ENCODE measurements at places on chromosomes 7 and 10.

- peak; percentile 56 for DNase-seq
Measured at GRCh38 chr7:44633254-44634186, 27.1 kb downstream of the OGDH start.

DNA sequence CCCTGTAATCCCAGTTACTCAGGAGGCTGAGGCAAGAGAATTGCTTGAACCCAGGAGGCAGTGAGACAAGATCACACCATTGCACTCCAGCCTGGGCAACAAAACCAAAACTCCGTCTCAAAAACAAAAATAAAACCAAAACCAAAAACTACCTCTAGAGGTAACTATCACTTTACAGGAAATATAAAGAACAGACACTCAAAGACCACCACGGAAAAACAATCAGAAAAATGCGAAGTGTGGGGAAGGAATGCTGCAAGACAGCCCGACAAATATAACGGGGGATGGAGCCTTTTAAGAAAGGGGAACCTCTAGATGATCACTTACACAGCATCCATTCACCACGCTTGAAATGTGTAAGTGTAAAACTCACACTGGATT lies 4.3 kb downstream of the HNRNPF start:
- DNase-seq: no peak

DNA sequence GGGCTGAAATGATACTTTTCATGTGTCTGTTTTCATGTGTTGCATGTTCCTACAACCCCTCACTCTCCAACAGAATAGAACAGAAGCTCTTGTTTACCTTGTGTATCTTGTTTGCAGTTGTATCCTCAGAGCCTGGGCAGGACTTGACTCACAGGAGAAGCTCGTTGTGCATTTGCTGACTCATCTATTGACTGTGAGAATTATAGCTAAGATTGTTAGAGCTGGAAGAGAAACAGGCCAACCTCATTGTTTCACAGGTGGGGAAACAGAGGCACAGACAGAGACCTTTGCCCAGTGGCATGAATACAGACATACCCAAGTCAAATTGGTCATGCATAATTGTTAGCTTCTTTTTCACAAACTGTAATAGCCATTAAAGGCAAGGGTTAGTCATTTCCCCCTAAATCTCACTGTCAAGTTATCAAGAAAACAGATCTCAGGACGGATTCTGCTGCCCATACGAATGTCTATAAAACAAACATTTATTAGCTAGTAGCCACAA lies 4.6 kb upstream of the TSPAN15 start:
- no peak for DNase-seq

- DNase-seq: no peak
Measured at GRCh38 chr10:7027913-7028808, 382.7 kb downstream of the SFMBT2 start.

GRCh38 chr10:43706166-43706565 lies 57.5 kb upstream of the ZNF32 start:
- DNase-seq: no peak

DNA sequence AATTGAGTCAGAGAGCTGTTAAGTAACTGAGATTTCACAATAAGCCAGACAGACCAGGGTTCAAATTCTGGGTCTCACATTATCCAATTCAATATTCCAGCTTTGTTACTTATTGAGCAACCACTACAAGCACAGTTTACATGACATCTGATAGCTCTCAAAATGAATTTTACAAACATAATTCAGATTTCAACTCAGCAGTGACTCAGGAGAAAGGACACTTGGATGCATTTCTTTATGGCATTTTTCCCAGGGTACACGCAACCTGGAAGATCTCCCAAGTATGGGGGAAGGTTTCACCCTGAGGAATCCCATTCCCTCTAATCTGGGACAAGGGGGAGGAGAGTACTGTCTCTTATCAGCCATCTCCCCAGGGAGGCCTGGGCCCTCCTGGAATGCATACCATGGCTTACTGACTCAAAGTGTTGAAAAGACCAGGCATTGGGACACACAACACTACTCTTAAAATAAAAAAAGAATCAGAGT lies 102.4 kb downstream of the CFTR start:
- DNase-seq: no peak

GRCh38 chr10:115818012-115818411 lies 455.0 kb downstream of the GFRA1 start:
- DNase-seq: no peak

DNA sequence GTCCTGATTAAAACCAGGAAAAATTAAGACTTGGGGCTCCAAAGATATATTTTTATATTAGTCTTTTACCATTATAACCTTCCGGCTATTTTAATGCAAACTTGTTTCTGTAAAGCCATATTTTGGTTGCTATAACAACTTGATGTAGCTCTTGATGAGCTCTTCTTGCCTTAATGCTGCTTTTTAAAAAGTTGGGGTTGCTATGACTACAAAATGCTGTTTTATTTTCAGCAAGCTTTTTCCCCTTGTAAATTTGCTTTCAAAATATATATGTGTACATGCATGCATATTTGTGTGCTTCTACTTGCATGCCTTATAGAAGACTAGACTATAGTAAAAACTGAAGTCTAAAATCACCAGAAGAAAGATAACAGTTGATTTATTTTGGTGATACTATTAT lies 99.7 kb downstream of the CSTF2T start:
- no peak for DNase-seq

- no peak for DNase-seq
Measured at GRCh38 chr10:118216571-118217170, 125.5 kb downstream of the FAM204A start.

DNA sequence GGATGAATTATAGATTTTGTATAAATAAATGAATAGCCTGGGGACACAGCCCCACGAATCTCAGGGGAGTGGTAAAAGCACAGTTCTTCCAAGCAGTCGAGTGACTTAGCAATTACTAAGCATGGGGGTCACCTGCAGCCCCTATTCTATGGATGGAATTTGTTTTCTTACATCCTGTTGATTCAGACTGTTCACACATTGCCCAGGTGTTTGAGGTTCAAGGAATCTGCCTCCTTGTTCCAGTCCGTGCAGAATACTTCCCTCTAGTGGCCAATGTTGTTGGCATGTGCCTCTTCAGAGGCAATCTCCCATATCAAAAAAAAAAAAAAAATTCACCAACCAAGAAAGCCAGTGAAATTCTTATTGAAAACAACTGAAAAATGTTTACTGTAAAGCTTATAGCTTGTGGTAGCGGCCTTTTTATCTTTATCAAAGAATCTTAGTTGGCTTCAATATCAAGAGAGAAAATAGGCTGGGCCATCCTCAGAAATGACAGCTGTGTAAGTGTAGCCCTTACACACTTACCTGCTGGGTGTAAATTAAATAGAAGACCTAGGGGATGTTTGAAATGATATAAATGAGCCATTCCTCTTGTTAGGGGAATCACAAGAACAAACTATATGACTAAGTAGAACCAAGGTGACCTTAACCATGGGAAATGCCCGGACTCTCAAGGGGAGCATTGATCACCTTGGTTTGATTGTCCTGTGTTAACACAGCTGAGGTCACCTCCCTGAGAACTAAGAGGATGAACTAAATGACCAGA lies 7.8 kb downstream of the LIPM start:
- DNase-seq: peak; percentile 8

- peak; percentile 51 for DNase-seq
Measured at GRCh38 chr10:48658243-48658974, 26.3 kb upstream of the WDFY4 start.

- no peak for DNase-seq
Measured at GRCh38 chr10:60816628-60817397, 38.5 kb downstream of the CDK1 start.

- no peak for DNase-seq
Measured at GRCh38 chr10:70662362-70663220, 9.7 kb upstream of the ADAMTS14 start.

- DNase-seq: no peak
Measured at GRCh38 chr10:59175538-59176240, 754 bp upstream of the PHYHIPL start.

- peak; percentile 72 for DNase-seq
Measured at GRCh38 chr10:30392564-30392990, 41.4 kb upstream of the MAP3K8 start.

- no peak for DNase-seq
Measured at GRCh38 chr10:96740579-96741281, 20.4 kb upstream of the PIK3AP1 start.

- DNase-seq: no peak
Measured at GRCh38 chr10:104850023-104850422, 208.9 kb downstream of the SORCS3 start.

- no peak for DNase-seq
Measured at GRCh38 chr10:131424836-131425491, 113.4 kb upstream of the TCERG1L start.

- no peak for DNase-seq
Measured at GRCh38 chr10:95500649-95501048, 60.5 kb downstream of the SORBS1 start.

DNA sequence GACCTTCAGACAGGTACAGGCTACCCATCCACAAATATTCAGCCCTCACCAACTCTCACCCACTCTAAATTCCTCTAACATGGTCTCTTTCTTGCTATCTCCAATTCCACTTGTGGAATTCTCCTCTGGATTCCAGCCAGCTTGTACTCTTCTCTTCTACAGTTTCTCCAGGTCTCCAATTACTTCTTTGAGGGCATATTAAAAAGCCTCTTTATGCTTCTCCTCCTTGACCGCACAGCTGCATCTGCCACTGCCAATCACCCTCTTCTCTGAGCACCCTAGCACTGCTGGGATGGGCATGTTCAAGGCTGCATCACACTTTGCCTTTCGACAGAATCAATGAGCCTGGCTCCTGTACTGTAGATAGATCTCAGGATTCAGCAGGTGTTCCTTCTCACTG lies 101.5 kb upstream of the ANKRD1 start:
- no peak for DNase-seq

DNA sequence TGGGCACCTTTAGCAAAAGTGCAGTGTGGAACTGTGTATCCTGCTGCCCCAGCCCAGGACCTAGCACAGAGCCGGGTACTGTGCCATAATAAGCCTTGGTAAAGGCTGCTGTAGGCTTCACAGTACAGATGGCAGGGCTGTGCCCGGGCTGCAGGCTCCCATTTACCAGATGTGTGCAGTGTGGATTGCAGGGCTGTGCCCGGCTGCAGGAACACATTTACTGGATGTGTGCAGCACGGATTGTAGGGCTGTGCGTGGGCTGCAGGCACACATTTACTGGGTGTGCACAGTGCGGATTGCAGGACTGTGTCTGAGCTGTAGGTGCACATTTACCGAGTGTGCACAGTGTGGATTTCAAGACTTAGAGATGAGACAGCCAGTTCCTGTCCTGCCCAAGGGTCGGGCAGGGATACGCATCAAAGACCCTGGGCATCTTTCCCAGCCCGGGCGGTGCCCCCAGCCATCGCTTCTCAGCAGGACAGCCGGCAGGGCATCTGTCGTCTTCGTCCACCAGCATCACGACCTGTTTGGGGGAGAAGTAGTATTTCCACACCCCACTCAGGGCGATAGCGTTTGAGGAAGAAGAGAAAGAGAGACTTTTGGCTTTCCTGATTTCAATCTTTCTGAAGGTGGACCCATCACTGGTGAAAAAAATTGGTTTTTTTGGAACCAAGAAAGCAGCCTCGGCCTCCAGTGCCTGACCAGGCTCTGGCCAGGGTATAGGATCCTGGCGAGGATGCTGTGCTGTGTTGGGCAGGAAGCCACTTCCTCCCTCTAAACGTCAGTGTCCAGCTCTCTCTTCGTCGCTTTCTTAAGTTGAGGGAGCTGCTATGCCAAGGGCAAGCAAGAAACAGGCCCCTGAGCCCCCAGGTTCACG lies 180.8 kb downstream of the CUX1 start:
- DNase-seq: no peak

GRCh38 chr10:75127471-75127870 lies 16.0 kb downstream of the SAMD8 start:
- DNase-seq: no peak

DNA sequence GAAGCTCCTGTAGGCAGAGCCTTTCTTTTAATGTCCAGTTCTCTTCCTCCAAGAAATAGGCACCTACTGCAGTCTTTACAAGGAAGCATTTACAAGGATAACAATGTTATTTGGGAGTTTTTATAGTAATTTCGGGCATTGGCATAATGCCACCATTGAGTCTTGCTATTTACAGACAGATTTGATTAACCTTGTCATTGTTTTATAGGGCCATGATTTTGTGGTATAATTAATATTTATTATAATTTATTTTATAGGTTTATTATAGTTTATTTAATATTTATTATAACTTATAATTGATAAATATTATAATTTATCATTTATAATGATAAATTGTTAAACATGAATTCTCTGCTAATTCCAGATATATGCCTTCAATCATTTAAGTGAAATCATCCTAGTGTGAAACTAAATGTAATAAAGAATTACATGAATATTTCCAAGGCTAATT lies 573 bp upstream of the POT1 start:
- no peak for DNase-seq

GRCh38 chr10:108708363-108708762 lies 1214.9 kb downstream of the XPNPEP1 start:
- DNase-seq: no peak

GRCh38 chr10:119136084-119136483 lies 29.4 kb downstream of the SFXN4 start:
- no peak for DNase-seq

DNA sequence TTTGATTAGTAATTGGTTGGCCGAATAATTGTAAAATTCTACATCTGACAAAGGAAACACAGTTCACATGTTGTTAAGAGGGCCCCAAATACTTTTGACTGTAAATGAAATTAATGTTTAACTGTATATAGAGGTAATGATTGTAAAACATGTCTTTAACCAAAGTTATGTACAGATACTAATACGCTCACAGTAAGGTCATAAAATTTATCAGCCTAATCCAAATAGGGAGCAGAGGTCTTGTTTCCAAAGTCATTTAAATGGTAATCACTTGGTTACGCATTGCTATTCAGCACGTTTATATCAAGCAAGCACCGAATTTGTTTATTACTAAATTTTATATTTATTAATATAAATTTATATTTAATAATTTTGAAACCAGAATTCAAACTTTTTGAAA lies 1.4 kb downstream of the PHYHIPL start:
- DNase-seq: no peak

DNA sequence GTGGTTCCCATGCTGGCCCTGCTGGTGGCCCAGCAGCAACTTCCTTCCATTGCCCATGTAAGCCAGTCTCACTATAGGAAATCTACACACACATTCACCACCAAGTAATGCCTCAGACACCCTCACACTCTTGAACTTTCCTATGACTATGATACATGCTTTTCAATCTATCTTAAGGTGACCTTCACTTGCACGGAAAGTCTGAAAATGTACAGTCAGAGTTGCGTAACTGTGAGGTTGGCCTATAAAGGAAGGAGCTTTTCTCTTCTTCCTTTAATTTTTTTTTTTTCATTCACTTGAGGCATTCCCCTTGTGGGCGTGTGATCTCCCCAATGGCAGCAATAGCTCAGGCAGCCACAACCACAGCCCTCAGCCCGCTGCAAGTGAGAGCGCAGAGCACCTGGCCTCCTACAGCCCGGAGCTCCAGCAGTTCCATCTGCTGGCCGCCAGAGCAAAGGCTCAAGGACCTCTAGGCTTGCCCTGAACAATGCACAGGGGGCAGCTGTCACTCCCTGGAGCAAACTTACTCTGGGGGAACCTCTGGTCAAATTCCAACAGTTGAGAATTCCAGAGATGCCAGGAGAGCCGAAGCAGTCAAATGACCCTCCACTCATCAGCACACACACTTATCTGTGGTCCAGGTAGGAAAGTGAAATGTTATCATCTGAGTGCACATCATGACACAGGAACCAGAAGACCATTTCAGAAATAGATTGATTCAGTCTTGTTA lies 123.1 kb upstream of the ADO start:
- DNase-seq: peak; percentile 58

- DNase-seq: no peak
Measured at GRCh38 chr7:118104812-118105441, 79.0 kb upstream of the LSM8 start.

GRCh38 chr10:90787393-90788198 lies 70.2 kb downstream of the HTR7 start:
- DNase-seq: peak; percentile 9

- DNase-seq: no peak
Measured at GRCh38 chr10:13146379-13146778, 15.0 kb upstream of the MCM10 start.
